NCI-H2081 (cell line): ENCODE measurements at places on chromosomes 7 and 10.
A peak's percentile ranks its signal among the peaks of the same experiment; 100 is the strongest.

DNA sequence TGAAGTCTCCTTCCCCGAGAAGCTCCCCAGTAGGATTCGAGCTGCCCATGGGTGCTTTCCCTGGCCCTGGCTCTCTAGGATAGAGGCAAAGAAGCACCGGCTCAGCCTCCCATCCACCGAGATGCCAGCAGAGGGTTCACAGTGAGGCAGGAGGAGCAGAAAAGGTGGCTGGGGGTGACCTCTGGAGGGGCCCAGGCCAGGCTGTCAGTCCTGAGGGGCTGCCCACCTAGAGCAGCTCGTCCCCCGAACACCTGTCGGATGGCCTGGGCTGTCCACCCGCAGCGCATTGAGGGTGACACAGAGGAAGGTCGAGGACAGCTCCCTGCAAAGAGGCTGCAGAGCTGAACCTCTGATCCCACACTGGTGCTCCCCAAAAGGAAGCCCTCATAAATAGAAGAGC, 167.2 kb upstream of the PPP2R2D start:
- no peak for DNase-seq

DNA sequence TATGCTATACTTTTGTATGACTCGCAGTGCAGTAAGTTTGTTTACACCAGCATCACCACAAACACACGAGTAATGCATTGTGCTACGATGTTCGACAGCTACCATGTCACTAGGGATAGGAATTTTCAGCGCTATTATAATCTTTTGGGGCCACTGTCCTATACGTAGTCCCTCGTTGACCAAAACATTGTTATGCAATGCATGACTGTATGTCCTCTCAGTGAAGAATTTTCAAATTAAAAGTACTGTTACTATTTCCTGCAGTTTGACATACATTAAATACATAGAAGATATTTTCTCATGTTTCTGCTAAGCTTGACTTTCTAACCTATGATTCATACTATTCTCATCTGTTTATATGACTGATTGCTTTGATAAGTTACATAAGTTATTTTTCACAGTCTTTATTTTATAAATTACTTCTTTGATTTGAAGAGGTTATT, 203.6 kb downstream of the VTI1A start:
- no peak for DNase-seq

DNA sequence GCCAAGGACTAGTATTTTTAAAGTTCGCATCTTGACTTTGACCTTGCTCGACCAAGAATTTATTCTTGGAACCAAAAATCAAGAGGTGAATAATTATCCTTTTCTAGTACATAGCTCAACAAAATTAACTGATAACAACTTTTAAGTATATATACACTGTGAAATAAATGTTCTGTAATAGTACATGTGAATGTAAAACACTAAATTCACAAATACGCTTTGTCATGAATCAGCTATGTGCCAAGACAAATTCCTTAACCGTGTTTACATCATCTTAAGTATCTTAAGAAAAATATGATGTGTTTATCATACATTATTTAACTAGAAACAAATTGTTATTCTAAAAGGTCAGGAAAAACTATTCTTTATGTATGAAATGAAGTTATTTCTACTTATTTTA, 83.3 kb downstream of the CUL2 start:
- no peak for DNase-seq

- no peak for DNase-seq
Measured at GRCh38 chr7:133723044-133723443, 404.1 kb upstream of the LRGUK start.

GRCh38 chr7:113026941-113027340, 59.7 kb downstream of the GPR85 start:
- no peak for DNase-seq

DNA sequence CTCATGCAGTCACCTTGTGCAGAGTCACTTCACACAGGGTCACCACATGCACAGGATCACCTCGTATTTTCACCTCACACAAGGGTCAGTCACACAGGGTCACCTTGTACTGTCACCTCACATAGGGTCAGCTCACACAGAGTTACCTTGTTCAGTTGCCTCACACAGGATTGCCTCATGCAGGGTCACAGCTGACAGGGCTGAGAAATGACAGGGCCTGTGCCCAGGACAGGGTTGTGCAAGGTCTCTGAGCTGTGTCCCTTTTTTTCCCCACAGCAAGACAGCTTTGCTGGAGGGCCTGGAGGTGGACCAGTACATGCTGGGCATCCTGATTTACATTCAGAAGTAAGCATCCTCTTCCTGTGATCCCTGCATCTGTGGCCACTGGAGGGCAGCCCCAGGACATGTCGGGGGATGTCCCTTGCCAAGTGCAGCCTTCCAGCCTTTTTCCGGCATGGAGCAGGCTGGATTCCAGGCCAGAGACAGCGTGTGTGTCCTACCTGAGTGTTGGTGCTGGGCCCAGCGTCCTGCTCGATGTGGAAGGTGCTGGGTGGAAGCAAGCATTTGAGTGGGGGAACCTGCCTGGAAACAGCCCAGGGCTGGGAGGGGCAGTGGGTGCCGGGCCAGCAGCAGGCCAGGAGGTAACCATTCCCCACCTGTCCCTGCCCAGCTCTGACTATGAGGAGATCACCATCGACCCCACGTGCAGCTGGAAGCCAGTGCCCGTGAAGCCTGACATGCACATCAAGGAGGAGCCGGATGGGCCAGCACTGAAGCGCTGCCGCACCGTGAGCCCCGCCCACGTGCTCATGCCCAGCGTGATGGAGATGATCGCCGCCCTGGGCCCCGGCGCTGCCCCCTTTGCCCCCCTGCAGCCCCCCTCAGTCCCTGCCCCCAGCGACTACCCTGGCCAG, 16.3 kb downstream of the ZMIZ2 start:
- no peak for DNase-seq

DNA sequence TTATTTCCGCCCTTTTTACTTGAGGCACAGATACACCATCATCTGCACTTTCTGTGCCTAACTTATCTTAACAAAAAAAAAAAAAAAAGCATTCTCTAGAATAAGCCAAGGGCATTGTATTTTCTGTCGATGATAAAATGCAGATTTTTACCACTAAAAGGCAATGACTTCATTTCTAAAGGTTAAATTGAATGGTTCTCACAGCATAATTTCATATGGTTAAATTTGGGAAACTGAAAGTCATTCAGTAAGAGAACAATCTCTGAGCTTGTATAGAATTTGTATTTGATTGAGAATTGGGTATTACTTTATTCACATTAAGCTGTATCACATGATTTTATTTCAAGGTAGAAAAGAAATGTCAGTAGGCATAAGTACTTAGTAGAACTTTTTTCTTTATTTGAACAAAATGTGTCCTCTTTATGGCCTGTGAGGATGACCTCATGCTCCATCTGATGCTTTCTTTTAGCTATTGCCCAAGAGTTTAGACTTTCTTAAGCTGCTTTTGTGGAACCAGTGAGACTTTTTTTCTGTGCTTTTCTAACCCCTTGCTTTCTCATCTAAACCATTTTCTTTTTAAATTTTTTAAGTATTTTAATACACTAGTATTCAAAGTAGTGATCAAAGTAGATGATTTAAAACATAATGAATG, 110.3 kb downstream of the LRRC4 start:
- DNase-seq, result no peak

- peak; percentile 92 for DNase-seq
Measured at GRCh38 chr7:100022621-100023020, 7.2 kb downstream of the ZKSCAN1 start.

- DNase-seq, result no peak
Measured at GRCh38 chr10:16570731-16571130, 49.1 kb upstream of the C1QL3 start.

- no peak for DNase-seq
Measured at GRCh38 chr7:7769710-7770627, 51.6 kb upstream of the RPA3 start.

DNA sequence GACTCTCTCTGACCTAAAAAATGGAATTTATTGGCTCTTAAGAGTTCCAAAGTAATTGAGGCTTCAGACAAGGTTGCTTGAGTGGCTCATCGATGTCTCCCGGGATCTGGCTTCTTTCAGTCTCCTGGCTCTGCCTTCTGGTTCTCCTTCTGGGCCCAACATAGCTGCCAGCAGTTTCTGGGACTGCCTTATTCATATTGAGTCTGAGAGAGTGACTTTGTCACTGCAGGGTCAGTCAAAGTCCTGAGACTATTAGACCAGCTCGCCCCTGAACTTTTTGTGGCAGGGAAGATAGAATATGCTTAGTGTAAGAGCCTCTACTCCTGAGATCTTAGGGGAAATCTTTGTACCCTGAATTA, 94.0 kb downstream of the MMRN2 start:
- DNase-seq, result no peak

- no peak for DNase-seq
Measured at GRCh38 chr10:102409604-102410428, 8.8 kb downstream of the PSD start.

- DNase-seq, result no peak
Measured at GRCh38 chr10:11150879-11151415, 133.3 kb downstream of the CELF2 start.

GRCh38 chr7:29043576-29043975, 85.4 kb upstream of the TRIL start:
- DNase-seq, result no peak

- no peak for DNase-seq
Measured at GRCh38 chr7:81676813-81677212, 93.0 kb downstream of the HGF start.

DNA sequence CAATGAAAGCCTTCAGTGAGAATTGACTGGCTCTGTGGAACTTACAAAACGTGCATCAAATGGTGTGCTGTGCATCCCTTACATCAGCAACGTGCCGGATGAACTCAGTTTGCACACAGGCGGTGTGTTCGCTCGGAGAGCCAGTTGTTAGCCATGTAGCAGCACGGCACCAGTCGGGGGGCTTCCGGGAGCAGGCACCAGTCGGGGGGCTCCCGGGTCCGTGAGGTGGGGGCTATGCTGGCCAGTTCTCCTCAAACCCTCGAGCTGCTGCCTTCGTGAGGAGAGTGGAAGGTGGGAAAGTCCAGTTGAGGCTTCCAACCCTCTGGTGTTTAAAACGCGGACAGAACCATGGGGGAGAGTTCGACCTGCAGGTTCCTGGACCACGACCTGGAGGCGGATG, 34.9 kb upstream of the UTF1 start:
- no peak for DNase-seq

DNA sequence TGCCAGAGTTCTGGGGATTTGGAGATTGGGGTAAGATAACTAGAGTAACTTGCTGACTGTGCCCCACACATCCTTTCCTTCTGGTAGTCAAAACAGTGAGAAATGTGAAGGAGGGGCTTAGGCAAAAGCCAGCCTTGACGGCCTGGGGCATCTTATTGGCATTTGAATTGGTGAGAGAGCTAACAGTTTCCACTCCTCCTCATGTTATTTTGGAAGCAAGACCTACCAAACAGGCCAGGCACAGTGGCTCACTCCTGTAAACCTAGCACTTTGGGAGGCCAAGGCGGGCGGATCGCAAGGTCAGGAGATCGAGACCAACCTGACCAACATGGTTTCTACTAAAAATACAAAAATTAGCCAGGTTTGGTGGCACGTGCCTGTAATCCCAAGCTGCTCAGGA, 596.6 kb downstream of the GRM8 start:
- no peak for DNase-seq
